GOT3 (cell line): ENCODE measurements at places on chromosomes 2 and 18.

GRCh38 chr2:105730170-105730569 is 14.5 kb upstream of the NCK2 start:
- no peak for DNase-seq

- no peak for DNase-seq
These were observed 14.2 kb upstream of the MSL3B start for GRCh38 chr2:233882353-233882752.

- no peak for DNase-seq
These were observed 7.7 kb downstream of the ZSCAN30 start for GRCh38 chr18:35282353-35282752.

DNA sequence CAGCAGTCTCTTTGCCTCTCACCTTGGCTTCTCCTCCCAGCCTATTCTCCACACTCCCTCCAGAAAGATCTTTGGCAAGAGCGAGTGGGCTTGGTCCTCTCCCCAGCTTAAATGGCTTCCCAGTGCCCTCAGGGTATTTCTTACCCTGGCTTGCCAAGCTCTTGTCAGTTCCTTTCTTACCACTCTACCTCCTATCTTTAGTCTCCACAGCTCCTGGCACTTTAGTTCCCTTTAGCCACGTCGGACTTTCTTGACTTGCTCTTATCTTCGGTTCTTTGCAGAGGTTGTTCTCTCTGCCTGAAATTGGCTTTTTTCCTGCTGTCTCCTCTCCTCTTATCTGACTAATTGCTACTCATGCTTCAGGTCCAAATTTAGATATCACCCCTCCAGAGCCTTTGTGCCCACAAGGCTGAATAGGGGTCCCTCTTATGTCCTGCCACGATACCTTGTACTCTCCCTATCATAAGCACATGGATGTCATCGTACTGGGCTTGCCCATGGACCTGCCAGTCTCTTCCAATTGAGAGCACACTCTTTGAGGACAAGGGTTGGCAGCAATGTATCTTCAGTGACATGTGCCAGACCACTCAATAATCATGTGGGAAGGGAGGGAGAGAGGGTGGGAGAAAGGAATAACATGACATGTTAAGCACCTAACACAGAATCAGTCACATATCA is 131.7 kb upstream of the CTAGE1 start:
- no peak for DNase-seq

- DNase-seq: no peak
These were observed 1941.9 kb upstream of the PIK3C3 start for GRCh38 chr18:40013001-40013609.

DNA sequence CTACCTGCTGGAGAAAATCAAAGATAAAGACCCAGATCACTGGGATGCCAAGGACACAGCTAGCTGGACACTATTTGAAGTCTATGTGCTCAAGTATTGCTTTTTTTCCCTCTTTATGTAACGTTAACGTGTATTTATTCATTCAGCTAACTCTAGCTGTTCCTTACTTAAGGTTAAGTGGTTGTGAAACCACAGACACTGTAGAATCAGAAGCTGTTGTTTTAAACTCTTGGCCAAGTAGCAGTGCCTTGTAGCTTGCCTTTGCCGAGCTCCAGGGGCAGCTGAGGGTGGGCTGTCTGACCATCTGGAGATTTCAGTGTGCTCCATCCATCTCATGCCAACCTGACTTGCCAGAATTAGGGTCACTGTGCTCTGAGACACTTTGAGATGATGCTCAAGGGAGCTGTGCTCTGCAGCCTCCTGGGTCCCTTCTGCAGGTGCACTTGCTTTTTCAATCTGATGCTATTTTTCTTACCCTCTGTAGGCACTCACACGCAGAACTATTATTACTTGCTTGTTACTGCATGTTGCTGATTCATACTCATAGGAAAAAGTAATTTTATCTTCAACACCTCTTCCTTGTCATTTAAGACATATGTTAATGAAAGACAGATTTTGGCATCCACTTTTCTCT is 116.2 kb downstream of the METTL8 start:
- no peak for DNase-seq

GRCh38 chr2:113092864-113093612 is 25.3 kb downstream of the IL1F10 start:
- DNase-seq: no peak

- DNase-seq: no peak
These were observed 93.8 kb upstream of the PHLPP1 start for GRCh38 chr18:62621546-62621945.

DNA sequence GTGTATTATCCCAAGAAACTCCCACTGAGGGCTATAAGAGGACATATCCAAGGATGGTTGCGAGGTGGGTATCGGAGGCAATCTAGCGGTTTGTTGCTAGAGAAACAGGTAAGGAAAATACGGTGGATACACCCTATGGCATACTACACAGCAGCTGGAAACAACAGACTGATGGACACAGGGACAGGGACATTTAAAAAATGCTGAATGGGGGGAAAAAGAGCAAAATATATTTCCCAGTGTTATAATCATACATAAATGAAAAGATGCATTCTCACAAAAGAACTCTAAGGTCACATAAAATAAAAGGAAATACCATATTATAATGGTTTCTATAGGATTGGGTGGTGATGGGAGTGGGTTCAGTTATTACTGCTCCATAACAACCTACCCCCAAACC is 95.9 kb downstream of the SMC6 start:
- DNase-seq: no peak

GRCh38 chr2:8219096-8219495 is 462.8 kb upstream of the ID2 start:
- DNase-seq: no peak

DNA sequence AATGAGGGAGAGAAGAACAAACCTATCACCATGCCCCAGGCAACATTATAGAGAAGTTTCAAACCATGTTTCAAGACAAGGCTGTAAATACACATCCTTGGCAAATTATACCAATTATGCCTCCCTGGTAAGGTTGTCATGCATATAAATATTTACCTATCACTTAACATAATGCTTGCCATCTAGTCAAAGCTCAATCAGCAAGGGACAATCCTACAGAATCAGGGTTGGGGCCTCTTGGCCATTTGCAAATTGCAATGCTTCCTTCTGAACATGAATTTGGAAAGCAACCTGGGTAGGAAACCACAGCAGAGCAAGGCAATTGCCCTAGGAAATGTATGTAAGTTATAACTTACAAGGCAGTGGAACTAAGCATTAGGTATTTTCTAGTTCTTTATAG is 907.2 kb upstream of the CDH2 start:
- DNase-seq: no peak

DNA sequence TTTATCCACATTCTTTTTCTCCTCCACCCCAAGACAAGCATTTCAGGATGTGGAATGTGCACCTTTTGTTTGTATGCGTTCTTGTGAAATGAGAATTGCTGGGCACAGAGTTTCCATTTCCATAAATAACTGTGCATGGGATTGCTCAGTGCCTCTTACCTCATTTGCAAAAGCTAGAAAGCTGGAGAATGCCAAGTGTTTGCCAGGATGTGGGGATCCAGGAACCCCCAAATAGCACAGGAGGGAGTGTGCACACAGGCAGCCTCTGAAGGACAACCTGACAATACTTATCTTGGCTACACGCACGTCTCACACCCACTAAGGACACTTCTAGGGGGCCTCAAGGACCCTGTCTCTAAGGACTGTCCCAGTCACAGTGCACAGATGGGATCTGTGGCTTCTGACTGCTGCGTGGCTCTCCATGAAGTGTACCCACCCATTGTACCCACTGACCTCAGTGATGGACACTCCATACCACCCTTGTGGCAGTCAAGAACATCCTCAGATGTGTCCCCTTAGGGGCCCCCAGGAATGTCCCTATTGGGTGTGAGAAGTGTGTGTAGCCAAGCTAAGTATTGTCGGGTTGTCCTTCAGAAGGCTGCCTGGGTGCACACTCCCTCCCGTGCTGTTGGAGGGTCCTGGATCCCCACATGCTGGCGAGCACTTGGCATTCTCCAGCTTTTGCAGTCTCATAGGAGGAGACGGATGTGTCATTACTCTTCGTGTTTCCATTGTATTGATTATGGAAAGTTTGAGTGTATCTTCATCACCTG is 38.4 kb downstream of the CAPN13 start:
- DNase-seq: no peak

DNA sequence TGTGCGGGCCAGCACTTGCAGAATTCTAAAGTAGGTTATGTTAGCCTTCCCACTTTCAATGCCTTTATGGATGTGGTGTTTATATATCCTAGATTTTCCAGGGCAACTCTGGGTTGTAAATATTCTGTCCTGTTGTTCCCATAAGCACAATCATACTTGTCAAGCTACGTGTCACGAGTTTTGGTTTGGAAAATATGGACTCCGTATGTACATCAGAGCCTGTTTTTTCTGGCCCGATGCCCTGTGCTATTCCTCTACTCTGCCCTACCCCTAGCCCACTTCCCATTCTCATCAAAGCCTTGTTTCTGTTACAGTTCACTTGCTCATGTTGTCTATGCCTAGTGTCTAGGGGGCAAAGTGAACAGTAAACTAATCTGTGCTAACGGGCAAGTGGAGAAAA is 27.0 kb upstream of the ZEB2 start:
- no peak for DNase-seq

- DNase-seq: no peak
These were observed 43.4 kb downstream of the PLEKHA3 start for GRCh38 chr2:178523596-178524134.

DNA sequence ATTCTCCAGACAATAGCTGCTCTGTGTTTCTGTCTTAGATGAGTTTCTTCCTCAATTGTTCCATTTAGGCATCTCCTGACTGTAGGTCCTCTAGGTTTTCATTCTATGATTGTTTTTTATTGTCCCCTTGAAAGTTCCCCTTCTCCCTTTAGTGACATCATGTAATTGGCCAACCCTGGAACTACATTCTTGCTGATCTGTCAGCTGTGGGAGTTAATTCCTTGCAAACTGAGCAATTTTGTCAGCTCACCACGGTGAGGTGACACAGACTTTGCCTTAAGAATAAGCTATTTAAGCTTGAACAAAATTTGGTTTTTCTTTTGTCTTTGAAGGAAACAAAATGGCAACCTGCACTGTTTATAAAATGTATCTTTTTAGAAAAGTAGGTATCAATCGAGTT is 95.9 kb downstream of the TXNL1 start:
- no peak for DNase-seq

- no peak for DNase-seq
These were observed 37.5 kb upstream of the MTCL1 start for GRCh38 chr18:8667846-8668245.

GRCh38 chr18:21489919-21490495 is 110.5 kb downstream of the ESCO1 start:
- no peak for DNase-seq

- DNase-seq: no peak
These were observed 41.8 kb upstream of the AFF3 start for GRCh38 chr2:100184055-100184737.

GRCh38 chr2:101787097-101787496 is 89.6 kb downstream of the MAP4K4 start:
- no peak for DNase-seq

DNA sequence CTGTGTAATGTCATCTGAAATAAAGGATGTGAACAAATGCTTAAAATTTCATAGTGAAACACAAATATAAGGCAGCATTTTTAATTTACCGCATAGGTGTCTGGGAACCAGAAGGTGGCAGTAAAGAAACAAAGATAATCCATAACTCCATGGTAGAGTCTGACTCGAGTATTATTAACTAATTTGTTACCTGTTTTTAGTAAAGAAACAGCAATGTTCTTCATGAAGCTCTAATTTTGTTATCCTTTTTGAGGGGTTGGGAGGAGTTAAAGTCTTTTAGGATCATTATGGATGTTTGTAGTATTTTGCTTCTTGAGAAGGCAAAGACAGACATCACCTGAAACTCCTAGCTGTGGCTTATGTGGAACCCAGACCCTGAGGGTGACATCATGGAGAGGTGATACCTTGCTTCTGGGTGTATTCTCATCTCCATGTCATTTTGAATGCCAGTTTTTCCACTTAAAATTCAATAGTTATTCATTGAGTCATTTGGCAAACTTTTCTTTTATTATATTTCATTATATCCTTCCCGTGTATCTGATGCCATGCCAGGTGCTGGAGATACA is 286.2 kb upstream of the EPAS1 start:
- no peak for DNase-seq

GRCh38 chr2:85534881-85535280 is 4.1 kb upstream of the MAT2A start:
- no peak for DNase-seq
